Fibroblast of skin of scalp (primary cell): ENCODE measurements at places on chromosomes 12 and 14.

DNA sequence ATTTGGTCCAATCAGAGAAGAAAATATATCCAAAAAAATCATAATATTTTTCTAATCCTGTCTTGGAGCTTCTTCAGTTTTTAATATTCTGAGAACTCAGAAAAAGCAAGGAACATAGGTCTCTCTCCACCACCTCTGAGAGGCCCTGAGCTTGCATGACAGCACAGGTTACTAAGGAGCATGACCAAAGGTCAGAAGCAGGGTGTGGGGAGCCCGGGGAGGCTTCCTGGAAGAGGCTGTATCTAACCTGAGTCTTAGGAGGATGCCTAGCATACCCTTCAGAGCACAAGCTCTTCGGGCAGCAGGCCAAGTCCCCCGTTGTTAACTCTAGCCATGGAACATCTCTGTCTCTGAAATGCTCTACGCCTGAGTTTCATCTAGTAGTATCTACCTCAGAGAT, 15.7 kb upstream of the STON2 start:
- no peak for DNase-seq

- no peak for DNase-seq
These were observed 190.0 kb upstream of the C14orf180 start for GRCh38 chr14:104389326-104390220.

- no peak for DNase-seq
These were observed 1.9 kb downstream of the TOGARAM1 start for GRCh38 chr14:44963775-44964380.

- DNase-seq: no peak
These were observed 2.6 kb downstream of the YAF2 start for GRCh38 chr12:42235426-42235825.

GRCh38 chr14:88835661-88836060, 11.2 kb downstream of the TTC8 start:
- DNase-seq: peak; percentile 29

DNA sequence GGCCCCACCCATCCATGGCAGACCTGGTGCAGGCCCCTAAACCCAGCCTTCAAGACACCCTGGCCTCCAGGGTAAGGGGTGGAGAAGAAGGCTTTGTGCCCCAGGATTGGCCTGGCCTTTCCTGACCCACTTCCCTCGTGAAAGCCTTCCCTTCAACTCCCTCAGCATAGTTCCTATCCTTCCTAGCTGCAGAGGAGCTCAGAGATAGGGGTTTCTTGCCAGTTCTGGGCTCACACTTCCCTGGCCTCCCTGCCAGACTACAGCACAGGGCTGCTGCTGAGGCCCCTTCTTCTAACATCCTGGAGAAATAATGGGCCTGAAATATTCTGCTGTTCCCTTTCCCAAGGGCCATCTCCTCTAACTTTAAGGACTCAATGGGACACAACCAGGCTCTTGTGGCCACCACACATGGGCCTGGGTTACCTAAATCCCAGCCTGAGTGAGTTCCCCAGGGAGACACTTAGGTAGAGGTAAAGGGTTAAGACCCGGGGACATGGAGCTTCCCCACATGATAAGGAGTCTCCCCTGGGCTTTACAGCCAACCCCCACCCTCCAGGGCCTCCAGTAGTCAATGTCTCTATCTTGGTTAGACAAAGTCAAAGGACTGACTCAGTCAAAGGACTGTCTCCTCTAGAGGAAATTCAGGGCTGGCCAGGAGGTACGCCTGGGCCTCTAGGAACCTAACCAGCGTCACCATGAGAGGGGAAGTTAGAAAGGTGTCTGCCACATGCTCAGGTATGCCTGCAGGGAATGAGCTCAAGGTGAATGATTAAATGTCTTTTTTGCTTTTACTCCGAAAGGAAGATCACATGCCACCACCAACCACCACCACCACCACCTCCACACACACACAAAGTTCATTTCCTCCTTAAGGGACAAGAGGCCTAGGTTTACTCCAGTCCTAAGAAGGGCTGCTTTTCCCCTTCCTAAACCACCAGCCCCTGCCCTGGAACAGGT, 7.1 kb downstream of the ZFP36L1 start:
- DNase-seq: no peak

DNA sequence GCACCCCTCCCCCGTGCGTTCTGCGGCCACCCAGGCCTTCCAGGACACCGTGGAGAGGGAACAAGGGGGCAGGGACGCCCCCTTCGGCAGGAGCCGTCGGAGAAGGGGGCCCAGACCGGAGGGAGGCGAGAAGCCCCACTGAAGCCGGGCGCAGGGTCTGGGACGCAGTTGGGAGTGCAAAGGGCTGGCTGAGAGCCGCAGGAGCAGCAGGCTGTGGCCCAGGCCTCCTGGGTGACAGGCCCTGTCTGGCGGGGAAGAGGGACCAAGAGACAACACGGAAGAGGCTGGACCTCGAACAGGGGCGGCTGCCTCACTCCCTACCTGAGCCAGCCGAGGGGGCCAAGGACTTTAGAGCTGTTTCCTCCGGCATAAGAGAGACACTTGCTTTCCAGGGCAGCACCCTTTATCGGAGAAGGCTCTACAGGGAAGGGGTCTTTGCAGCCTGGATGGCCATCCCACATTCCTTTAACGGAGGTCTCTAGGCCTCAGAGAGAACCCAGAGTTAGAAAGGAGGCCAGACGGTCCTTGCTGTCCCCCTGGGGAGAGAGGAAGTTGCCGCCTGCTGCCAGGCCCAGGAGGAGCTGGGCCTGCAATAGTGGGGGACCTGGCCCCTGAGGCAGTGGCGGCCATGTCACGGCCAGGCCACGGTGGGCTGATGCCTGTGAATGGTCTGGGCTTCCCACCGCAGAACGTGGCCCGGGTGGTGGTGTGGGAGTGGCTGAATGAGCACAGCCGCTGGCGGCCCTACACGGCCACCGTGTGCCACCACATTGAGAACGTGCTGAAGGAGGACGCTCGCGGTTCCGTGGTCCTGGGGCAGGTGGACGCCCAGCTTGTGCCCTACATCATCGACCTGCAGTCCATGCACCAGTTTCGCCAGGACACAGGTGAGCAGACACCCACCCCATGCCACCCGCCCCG, 1.3 kb downstream of the DTX1 start:
- DNase-seq: no peak

DNA sequence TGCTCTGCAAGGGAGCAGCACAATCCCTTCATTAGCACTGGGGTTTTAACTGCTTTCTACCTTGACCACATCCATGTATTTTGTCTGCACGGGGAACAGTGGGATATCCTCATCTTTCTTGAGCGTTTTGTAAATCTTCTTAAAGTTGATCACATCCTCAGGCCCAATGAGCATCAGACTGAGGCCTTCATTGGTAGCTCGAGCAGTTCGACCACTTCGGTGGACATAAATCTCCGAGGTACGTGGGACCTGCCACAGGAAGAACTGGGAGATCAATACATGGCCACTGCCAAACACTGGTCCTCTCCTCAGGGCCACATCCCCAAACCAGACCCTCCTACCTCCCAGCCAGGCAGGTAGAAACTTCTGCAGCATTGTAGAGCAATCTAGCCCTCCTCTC, 26.1 kb downstream of the DDX24 start:
- DNase-seq: no peak

DNA sequence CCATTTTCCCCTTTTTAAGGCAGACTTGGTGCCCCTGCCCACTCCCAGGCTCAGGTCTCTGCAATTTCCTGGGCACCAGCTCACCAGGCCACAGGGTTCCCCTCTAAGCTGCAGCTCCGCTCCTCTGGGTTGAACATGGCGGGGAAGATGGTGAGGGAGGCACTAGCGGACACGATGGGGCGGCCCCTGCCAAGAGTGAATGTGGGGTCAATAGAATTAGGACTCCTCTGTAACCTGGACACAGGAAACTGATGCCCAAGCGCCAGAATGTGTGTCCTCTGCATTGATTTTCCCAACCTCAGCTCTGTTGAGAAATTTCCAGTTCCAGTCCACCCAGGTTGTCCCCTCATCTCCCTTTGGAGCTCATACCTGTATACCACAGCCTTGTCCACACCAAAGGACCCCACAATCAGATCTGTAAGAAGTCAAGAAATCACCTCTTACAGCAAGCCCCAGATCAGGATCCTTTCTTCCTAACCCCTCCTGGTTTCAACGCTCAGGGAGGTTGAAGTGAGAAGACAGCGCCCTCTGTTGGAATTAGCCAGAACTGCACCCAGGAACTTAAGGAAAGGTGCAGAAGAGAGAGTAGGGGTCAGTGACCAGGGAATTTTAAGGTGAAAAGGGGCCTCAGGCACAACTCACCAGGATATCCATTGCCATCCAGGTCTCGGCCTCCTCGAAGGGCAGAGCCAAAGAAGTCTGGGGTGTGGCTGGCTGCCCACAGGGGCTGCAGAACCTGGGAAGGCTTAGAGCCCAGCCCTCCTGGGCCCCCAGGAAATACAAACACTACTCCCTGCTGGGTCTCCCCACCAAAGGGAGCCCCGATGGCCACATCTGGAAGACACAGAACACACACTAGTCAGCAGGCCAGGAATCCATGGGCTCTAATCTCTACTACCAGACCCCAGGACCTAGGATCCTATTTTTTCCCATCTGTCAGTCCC, 14.7 kb downstream of the ITGA5 start:
- DNase-seq: peak; percentile 58

- peak; percentile 92 for DNase-seq
These were observed 630 bp downstream of the ALDH1L2 start for GRCh38 chr12:105083551-105084105.

DNA sequence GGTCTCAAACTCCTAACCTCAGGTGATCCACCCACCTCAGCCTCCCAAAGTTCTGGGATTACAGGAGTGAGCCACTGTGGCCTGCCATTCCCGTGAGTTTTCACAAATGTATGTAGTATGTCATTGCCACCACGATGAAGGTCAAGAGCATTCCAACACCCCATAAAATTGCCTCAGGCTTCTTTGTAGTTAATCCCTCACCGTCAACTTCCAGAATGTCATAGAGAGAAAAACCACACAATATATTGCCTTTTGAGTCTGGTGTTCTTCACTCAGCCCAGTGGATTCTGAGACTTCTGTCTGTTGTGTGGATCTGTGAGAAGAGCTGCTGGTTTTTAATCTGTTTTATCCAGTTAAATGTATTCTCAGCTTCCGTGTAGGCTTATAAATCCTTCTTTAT, 12.6 kb upstream of the CFAP251 start:
- no peak for DNase-seq

GRCh38 chr12:27344760-27345159, 12.1 kb downstream of the BMAL2 start:
- DNase-seq: no peak

DNA sequence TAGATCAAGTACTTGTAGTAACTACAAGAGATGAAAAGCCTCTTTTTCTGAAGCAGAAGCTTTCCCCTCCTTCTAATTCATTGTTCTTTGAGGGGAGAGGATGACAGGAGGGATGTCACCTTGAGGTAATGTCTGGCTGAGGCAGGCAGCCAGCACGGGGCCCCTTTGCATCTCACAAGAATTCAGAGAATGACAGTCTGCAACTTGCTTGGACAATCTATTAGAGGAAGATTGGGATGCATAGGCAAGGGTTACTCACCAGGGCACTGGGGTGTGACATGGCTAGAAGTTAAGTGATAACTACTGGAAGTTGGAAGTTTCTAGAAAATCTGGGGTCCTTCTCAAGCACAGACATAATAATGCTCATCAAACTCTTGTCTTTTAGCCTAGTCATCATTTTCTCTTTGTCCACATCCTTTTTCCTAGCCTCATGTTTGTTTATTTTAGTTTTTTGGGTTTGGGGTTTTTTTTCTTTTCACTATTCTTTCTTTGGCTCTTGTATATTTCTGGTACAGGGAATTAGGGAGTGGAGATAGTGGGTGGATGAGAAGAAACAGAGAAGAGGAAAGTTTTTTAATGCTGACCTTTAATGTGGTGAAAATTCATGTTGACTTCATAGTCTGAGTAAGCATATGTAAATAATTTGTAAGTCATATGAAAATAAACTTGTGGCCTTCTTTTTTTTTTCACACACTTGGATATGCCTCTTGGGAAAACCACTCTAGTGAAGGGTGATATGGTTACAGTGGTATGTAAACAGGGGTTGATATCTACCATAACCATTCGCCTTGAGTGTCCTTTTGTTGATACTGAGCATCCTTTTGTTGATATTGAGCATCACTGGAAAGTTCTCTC, 55.1 kb downstream of the TTLL5 start:
- DNase-seq: peak; percentile 78

GRCh38 chr14:80211153-80212022, at the start of gene DIO2:
Gene DIO2, minus strand, starts transcription at chr14:80211504. Its CDS starts 32 bp downstream, at chr14:80211472.
- DNase-seq: no peak

DNA sequence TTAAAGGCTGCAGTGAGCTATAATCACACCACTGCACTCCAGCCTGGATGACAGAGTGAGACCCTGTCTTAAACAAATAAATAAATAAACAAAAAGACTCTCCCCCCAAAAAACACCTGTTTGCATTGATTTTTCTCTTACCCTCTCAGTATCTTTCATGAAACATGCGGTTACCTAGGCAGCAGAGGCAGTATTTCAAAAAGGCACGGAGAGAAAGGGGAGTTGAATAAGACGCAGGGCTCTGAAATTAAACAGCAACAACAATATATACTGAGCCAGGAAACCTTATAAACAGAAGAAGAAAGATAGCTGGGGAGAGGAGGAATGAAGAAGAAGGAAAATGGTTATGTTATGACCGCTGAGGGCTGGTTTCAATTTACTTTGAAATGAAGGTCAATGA, 277.6 kb downstream of the BTG1 start:
- no peak for DNase-seq

DNA sequence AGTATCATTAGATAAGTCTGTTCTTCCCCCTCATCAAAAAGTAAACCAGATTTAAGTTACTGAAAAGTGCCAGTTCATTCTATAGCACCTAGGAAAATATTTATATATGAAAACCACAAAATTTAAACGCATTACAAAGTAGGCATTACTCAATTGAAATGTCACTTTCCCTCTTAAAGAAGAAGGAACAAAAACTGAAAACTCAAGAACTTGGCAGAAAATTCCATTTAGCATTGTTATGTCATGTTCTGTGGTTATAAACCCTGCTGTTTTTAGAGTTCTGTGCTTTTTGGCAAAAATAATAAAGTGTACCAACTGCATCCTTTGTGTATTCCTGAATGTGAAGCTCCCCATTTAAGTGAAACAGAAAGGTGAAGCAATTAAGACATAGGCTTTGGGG, 3.6 kb downstream of the FGD4 start:
- DNase-seq: no peak

DNA sequence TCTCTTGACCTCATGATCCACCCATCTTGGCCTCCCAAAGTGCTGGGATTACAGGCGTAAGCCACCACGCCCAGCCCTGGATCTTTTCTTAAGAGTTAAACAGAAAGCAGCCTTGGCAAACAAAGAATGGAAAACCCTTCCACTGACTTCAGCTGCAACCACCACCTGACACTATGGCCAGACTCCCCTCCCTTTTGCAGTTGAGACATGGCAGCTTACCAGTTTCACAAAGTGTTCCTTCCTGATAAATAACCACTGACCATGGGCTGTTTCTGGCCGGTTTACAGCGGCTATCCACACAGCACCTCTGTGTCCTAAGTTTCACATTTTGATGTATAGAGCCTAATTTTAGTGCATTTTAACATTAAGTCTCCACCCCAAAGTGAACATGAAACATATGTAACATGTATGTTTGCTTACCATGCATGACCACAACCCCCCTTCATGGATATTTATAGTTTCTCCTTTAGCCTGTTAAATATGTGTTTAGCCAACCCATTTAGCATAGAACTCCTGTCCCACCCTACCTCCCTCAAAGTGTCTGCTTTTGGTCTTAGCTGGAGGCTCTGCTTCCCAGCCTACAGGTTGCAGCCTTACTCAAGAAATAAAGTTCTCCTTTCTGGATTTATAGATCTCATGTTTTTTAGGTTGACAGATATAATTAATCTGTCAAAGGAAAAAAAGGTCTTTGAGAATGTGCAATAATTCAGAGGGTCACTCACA, 32.7 kb upstream of the RAB21 start:
- no peak for DNase-seq
